Inflammatory macrophage (primary cell): ENCODE measurements at places on chromosomes 2 and 18.

- DNase-seq = peak; percentile 33
Measured at GRCh38 chr2:1546023-1546591, 132.8 kb downstream of the TPO start.

GRCh38 chr2:8453904-8454302, 228.0 kb upstream of the ID2 start:
- no peak for DNase-seq

DNA sequence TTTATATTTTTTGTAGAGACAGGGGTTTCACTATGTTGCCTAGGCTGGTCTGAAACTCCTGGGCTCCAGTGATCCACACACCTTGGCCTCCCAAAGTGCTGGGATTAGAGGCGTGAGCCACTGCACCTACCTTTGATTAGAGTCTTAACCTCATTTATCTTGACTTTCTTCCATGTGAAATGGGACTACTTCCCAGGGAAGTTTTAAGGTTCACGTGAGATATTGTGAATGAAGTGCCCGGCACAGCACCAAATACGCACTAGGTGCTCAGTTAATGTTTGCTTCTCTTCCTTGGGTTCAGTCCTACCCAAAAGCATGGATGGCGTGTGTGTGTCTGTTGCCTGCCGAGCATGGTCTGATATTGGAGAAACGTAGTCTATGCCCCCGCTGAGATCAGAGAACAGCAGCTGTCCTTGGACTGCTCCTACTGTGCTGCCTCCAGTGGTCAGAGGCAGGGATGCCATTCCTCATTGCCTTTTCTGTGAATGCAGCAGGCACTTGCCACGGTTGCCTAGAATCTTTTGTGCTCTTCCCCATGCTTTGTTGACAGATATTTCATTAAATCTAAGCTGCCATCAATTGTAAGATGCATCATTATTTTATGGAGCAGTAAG, 12.3 kb upstream of the TFCP2L1 start:
- no peak for DNase-seq

DNA sequence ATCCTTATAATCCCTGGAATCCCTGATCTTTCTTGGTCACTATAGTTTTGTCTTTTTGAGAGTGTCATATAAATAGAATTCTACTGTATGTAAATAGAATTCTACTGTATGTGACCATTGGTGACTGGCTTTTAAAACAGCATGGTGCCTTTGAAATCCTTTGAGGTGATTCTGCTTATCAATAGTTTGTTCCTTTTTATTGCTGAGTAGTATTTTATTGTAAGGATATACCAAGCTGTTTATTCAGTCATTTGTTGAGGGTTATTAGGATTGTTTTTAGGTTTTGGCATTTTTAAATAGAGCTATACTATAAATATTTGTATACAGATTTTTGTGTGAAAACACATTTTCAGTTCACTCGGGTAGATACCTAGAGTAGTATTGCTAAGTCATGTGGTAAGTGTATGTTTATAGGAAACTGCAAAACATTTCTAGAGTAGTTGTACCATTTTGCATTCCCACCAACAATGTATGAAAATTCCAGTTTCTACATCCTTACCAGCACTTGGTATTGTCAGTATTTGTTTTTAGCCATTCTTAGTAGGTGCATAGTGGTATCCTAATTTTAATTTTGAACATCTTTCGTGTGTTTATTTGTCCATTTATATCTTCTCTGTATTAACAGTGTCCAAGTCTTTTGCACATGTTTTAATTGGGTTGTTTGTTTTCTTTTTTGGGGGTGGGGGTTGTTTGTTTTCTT, 45.6 kb downstream of the RAB3GAP1 start:
- DNase-seq = no peak

- DNase-seq = no peak
Measured at GRCh38 chr2:1268034-1268433, 145.2 kb upstream of the TPO start.

- DNase-seq = peak; percentile 45
Measured at GRCh38 chr18:54223568-54224241, 764 bp downstream of the MBD2 start.
